ENCODE measurements at places on chromosomes 1 and 21.
A peak's percentile ranks its signal among the peaks of the same experiment; 100 is the strongest.

DNA sequence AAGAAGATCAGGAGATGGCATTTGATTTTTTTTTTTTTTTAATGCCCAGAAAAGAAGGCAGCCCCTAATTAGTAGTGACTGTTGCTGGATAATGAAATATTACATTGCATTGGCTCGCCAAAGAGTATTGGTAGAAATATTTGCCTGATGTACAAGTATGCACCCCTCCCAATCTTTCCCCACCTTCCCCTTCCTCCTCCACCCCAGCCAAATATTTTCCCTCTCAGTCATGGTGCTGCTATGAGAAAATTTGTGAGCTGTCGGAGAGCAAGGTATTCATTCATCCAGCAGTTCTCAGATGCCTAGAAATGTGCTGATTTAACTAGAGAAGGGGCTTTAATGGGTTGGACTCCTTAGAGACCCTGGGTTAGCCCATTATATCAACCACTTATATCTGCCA is 50.5 kb upstream of the IKBKE start:
- peak; percentile 81 for DNase-seq

DNA sequence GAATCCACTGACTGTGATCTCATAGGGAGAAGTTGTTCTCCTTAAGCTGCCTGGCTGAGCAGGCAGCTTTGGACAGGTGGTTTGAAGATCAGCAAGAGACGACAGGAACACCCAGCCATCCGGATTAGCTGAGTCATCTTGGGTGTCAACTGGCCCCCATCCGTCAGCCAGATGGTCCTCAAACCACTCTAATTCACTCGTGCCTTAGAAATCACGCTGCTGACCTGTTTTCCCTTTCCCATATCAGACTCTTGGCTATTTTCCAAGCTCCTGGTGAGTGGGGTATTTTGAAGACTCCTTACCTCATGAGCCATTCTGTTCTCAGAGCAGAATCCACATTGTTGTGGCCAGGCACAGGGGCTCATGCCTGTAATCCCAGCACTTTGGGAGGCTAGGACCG is 149.1 kb upstream of the L1TD1 start:
- DNase-seq, result peak; percentile 5

DNA sequence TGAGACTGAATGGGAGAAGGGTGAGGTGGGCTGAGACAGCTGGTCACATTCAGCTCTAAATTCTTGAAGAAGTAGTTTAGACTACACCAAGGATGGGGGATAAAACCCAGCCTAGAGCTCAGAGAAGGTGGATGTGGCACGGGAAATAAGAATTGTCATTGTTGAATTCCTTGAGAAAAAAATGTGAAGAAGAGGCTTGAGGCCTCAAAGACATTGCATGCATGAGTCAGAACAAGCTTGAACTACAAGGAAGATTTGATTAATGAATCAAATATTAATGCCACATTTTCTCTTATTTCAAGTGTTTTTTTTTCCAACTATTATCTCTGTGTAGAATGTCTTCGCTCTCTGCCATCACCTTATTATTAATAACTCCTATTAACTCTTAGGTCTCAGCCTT is 58.9 kb downstream of the MAP3K7CL start:
- peak; percentile 81 for DNase-seq

DNA sequence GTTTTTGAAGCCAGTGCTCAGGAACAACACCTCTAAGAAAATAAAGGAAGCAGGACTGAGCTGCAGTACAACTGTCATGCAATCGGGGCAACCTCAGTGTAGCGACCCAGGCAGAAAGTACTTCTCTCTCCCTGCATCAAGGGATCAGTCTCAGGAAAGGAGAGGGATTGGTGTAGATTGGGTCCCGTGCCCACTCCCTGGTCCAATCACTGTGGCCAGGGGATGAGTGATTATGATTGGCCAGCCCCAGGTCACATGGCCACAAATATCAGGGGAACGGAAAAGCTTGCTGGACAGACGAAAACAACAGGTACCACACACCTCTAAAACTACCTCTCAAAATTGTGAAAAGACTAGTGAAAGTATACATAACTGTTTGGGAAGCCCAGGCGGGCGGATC is 136.2 kb upstream of the F3 start:
- no peak for DNase-seq

GRCh38 chr1:8712413-8713231 is 104.8 kb downstream of the RERE start:
- peak; percentile 98 for DNase-seq

DNA sequence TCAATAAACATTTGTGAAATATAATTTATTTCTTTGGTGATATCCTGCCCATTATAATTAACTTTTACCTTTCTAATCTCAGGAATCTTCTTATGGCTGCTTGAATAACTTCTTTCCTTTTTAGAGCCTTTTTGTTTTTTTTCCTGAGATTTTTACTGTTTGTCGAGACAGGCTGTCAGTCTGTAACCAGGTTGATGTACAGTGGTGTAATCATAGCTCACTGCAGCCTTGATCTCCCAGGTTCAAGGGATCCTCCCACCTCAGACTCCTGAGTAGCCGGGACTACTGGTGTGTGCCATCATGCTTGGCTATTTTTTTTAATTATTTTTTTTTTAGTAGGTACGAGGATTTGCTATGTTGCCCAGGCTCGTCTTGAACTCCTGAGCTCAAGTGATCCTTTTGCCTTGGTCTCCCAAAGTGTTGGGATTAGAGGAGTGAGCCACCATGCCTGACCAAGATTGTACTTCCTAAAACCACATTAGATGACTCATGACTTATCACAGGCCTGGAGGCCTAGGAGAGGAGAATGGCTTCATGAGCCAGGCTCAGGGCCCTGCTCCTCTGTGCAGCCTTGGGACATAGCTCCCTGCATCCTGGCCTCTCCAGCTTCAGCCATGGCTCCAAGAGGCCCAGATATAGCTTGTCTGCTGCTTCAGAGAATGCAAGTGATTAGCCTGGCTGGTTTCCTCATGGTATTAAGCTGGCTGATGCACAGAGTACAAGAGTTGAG is 48.6 kb downstream of the CTH start:
- peak; percentile 59 for DNase-seq

DNA sequence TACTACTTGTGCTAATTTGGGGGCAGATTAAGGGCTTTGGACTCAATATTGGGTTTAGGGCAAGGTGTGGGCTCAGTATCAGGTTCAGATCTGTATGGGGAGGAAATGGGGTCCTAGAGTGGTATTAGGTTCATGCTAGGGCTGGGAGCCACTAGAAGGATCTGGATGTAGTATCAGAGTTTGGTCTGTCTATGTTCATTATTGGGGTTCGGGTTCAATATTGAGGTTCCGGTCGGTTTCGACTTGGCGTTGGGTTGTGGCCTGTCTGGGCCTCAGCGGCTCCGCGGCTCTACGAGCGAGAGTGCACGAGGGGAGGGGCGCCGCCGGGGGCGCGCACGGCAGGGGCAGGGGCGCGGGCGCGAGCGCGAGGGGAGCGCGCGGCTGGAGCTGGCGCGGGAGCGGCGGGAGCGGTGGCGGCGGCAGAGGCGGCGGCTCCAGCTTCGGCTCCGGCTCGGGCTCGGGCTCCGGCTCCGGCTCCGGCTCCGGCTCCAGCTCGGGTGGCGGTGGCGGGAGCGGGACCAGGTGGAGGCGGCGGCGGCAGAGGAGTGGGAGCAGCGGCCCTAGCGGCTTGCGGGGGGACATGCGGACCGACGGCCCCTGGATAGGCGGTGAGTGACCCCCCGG is at the start of gene PTPRF:
Gene PTPRF (plus strand): TSS at position 401 of the 624 bp plus-strand sequence. CDS start 14,193 bp downstream, outside the sequence.
- peak; percentile 60 for DNase-seq

DNA sequence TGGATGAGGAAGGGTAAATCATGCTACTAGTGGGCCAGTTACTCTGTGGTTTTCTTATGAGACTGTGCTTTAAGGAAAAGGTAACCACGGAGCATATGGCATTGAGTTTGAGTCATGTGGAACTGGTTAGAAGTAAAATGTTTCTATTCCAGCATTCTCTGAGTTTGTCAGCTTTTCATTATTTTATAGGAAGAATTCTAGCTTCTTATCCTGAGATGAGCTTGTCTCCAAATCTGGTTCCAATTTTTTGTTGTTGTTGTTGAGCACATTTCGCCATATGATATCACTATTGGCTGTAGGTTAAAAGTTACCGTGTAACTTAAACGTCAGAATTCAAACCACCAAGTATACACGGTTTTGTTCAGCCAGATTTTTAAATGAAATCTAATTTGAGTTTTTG is 69.9 kb downstream of the ATF6 start:
- peak; percentile 45 for DNase-seq

DNA sequence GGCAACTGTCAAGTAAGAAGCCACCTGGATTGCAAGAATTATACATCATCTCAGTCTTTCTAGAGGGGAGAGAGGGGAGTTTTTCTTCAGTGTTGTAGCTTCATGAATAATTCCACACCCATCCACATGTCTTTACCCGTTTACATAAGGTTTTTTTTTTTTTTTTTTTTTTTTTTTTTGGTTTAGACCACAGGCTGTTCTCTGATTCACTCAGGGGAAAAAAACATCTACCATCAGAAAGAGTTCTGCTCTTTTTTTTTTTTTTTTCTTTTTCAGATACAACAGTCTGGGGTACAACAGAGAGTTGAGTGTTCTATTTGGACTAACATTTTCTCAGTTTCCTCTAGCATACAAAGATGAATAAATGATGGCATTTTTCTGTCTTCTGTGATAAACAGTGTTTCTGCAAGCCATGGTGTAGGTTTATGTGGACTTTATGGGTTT is 4.9 kb upstream of the KIF14 start:
- peak; percentile 33 for DNase-seq

- DNase-seq, result no peak
These were observed 21.3 kb downstream of the OVAAL start for GRCh38 chr1:180579961-180580611.

GRCh38 chr1:57281324-57281723 is 142.5 kb downstream of the DAB1 start:
- no peak for DNase-seq

GRCh38 chr1:188364927-188365449 is 1536.2 kb downstream of the PLA2G4A start:
- DNase-seq, result no peak

DNA sequence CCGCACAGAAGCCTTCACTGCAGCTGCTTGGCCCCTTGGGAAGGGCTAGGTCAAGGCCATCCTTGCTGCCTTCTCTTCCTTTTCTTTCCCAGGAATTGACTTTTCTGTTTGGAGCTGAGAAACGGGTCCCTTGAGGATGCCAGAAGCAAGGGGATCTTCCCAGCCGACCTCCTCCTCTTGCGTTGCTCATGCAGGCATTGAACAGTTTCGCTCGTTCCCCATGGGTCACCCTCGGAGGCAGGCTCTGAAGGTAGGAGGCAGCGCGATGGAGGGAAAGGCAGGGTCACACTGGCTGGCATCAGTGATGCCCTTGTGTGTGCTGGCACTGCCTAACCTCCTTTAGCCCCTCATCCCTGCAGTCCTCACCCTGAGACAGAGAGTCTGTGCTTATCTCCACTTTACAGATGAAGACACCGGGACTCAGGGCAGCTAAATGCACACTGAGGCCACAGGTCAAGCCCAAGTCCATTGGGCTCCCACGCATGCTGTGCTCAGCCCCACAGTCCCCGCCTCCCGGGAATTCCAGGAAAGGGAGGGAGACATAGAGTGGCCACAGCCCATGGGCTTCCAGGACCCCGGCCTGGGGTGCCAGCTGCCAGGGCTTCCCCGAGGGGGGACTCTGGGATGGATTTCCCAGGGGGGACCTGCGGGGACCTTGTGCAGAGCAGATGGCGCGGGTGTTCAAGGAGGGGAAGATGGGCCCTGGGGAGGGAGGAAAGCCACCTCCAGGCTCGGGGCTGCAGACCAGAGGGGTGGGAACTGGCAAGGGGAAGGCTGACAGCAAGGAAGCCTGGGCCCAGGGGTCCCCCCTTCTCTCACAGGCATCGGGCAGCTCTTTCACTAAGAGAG is 90.2 kb downstream of the SPSB1 start:
- DNase-seq, result no peak

DNA sequence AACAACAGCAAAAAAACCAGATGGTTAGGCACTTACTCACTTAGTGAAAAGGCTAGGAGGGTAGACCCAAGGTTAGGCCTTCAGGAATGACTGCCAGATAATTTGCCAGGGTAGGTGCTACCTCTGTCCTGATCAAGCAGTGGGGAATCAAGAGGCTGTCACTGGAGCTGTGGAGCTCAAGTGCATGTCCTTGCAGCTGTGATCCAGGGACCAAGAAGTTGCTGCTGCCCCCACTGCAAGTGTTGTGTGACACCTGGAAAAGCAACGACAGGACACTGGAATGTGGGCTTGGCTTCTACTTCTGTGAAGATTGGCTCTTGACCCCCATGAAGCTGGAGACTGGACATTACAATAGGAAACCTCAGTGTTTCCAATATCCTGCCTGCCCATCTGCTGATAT is 72.1 kb downstream of the PEX14 start:
- DNase-seq, result no peak

- peak; percentile 9 for DNase-seq
These were observed 100.5 kb downstream of the NPHP4 start for GRCh38 chr1:5891736-5892135.

DNA sequence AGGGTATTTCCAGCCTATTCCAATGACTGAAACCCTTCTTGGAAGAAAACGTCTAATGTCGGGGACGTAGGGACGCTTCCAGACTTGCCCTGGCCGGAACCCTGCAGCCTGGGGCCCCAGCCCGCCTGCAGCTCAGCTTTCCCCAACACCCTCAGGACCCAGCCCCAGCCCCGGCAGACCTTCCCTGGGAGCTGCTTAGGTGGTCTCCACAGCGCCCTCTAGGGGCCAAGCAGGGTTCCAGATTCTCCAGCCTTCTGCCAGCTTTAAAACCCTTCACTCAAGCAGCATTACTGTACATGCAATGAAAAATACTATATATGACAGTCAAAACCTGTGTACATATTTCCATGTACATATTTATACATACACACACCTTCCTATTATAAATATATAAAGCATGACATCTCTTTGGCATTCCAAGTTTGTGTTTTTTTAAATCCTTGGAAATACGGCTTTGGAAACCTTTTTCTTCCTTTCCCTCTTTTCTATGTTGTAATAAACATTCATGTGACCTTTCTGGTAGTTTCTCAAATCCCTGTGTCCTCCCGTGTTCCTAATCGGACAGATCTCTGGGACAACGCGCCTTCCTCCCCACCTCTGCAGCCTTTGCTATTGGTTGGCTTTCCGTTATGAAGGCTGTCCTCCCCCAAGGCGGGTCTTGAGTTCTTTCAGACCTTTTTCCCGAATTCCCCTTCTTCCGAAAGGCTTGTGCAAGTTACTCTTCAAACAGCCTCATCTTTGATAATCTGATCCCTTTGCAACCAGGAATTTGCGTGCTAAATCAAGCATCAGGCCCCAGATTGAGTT is 60.3 kb downstream of the STUM start:
- peak; percentile 46 for DNase-seq
